ENCODE measurements at places on chromosomes 1 and 21.

DNA sequence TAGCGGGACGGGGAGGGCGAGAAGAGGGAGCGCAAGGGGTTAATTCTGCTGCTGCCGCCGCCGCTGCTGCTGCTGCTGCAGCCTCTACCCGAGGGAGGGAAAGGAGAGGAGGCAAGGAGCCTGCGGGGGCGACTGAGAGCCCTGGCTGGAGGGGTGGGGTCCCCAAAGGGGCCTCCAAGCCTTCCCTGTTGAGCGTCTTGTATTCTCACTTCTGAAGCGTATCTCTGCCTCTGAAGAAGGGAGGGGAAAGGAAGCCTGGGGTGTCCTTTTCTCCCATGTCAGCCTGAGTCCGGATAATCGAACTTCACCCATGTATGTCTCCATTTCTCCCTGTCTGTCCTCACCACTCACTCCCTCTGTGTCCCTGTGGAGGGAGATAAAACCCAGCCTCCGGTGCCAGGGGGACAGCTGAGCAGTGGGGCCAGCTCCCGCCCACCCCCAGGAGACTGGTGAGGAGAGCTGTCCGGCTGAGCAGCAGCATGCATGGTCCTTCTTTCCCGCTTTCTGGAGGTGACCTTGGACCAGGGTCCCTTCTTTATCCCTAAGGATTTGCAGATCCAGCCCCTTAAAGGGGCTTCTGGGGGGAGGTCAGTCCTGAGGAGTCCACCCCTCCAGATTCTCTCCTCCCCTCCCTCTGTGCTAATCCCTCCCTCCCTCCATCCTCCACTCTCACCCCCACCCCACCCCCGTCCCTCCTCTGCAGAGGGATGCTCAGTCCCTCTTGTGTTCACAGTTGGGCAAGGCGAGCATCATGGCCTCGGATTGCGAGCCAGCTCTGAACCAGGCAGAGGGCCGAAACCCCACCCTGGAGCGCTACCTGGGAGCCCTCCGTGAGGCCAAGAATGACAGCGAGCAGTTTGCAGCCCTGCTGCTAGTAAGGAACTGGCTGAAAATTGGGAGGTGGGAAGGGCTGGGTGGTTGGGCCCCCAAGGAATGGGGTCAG is 1.0 kb downstream of the NCDN start:
- DNase-seq = peak; percentile 18

DNA sequence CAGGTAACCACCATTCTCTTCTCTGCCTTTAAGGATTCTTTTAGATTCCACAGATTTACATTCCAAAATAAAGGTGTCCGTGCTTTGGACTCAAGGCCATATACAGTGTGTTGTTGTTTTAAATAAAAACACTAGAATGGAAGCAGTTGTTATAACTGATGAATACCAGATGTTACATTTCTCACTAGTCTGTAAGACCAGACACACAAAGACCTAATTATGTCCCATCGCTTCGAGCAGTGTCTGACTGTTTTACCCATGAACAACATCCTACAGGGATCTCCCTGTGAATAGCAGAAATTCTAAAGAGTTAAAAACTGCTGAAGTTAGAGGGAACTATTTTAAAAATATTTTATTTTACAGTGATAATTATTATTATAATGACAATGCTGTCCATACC is 574.7 kb upstream of the ZP4 start:
- no peak for DNase-seq

DNA sequence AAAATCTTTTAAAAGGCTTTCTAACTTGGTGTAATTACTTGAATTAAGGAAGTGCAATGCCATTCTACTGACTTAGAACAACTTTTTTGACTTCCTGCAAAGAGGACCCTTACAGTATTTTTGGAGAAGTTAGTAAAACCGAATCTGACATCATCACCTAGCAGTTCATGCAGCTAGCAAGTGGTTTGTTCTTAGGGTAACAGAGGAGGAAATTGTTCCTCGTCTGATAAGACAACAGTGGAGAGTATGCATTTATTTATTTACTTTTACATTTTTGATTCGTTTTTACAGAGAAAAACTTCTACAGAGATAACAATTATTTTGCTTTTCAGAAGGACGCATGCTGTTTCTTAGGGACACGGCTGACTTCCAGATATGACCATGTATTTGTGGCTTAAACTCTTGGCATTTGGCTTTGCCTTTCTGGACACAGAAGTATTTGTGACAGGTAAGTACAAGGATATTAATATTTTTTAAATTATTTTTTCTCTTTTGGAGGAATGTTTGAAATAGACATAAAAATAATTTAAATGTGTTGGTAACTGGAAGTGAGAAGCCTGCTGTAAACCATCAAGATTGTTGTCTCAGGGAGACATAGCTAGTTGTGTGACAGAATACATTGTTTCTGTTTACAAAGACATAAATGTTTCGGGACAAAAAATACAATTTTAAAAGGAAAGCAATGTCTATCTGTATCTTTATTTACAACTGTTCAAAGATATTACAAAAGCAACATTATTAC is at the start of gene PTPRC:
TSS of gene PTPRC (plus strand) at position 147 of the 742 bp plus-strand sequence. CDS start at position 376, 229 bp downstream.
- no peak for DNase-seq

- DNase-seq = no peak
Observed at GRCh38 chr1:246768403-246769020, 44.3 kb downstream of the SCCPDH start.

- DNase-seq = no peak
Observed at GRCh38 chr1:91891969-91892368, 6.0 kb upstream of the TGFBR3 start.

DNA sequence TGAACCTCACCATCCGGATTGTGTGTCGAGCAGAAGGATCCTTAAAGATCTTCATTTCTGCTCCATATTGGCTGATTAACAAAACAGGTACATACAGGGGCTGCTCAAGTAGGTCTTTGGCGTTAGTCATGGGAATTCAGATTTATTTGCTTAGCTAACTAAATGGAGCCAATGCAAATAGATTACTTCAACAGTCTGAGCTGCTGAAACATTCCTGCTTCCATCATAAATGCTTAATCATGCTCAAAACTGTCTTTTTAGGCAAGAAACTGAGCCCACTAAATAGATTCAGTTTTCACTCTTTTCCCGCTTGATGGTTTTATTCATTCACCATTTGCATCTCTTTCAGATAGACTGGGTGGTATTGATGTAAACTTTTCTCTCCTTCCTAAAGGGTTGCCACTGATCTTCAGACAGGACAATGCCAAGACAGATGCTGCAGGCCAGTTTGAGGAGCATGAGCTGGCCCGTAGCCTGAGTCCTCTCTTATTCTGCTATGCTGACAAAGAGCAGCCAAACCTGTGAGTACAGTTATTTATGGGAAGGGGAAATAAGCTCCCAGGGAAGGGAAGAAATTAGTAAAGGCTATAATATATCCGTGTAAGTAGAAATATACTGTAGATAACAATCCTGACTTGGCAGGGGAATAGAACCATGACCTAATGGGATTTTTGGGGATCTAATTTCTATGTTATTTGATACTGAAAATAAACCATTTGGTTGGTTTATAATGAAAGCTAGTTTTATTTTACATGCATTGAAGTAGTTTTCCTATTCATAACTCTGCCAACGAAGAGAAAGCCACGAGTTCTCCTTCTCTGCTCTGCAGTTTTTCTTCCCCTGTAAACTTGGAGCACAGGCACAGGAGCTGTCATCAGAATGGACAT is 126.4 kb downstream of the VPS13D start:
- no peak for DNase-seq

- DNase-seq = no peak
Observed at GRCh38 chr1:151811181-151811580, 6.0 kb upstream of the LINGO4 start.

All from hematopoietic multipotent progenitor cell treated with erythropoietin and hydrocortisone succinate and interleukin-3 and kit ligand, for 17 days (in vitro differentiated cells).